ENCODE measurements at places on chromosomes 4 and X.

GRCh38 chr4:139950568-139950967 lies 203.4 kb downstream of the MAML3 start:
- no peak for DNase-seq

DNA sequence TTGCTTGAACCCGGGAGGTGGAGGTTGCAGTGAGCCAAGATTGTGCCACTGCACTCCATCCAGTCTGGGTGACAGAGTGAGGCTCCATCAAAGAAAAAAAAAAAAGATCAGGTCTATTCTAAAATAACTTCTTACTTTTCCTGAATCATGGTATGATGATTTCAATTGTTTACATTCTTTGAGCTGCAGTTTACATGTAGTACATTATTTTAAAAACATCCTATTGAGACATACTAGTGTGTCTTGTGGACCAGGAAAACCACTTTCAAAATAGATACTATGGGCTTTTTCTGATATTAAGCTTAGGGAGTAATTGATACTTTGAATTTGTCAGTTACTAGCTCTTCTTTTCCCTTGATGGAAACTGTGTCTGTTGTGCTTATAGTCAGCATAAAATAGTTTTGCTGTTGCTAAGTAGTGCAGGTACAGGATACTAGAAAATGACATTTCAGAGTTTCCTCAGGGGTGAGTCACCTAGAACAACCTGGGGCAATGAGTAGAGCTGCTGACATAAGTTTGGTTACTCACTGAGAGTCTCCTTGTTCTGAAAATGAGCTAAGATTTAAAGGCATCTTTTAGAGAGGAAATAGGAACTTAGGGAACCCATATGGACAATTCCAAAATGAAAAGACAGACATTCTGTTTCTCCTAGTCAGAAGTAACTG lies 53.2 kb upstream of the C4orf54 start:
- DNase-seq = no peak

DNA sequence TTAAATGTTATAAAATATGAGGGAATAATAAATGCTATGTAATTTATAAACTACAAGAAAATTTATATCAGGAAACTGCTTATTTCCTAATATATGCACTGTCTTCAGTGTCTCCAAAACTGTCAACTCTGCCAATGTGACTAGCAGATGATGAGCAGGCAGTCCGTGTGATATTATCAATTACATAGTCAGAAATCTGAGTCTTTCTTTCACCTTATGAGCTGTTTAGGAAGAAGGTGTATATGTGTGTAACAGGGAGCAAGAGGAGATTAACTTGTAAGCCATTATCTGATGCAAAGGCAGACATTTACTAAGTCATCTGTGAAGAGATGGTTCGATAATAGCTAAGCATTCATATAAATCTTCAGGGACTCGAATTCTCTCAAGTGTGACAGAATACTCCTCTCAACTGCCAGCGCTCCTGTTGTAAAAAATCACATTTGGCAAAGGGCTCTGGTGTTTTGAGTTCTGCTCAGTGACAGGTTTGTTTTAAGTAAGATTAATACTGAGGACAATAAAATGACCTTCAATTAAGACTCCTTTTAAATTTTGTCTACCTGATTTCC lies 79.7 kb downstream of the SNCA start:
- DNase-seq = no peak

DNA sequence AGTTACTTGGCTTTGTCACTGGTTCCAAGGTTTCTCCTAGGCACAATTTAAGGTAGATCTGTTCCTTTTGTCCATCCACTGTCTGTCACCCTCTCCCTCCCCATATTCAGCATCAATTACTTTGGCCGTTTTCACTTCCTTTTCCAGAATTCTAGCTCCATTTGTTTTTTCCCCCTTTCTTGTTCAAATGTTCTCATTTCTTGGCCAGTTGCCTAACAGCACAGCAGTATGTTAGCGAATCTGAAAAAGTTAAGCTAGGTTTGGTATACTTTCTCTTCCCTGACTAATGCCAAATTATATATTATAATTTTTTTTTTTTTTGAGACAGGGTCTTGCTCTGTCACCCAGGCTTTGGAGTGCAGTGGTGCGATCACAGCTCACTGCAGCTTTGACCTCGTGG lies 409.1 kb upstream of the TEX13C start:
- no peak for DNase-seq

GRCh38 chr4:567457-568350 lies 8.4 kb downstream of the TMEM271 start:
- no peak for DNase-seq

DNA sequence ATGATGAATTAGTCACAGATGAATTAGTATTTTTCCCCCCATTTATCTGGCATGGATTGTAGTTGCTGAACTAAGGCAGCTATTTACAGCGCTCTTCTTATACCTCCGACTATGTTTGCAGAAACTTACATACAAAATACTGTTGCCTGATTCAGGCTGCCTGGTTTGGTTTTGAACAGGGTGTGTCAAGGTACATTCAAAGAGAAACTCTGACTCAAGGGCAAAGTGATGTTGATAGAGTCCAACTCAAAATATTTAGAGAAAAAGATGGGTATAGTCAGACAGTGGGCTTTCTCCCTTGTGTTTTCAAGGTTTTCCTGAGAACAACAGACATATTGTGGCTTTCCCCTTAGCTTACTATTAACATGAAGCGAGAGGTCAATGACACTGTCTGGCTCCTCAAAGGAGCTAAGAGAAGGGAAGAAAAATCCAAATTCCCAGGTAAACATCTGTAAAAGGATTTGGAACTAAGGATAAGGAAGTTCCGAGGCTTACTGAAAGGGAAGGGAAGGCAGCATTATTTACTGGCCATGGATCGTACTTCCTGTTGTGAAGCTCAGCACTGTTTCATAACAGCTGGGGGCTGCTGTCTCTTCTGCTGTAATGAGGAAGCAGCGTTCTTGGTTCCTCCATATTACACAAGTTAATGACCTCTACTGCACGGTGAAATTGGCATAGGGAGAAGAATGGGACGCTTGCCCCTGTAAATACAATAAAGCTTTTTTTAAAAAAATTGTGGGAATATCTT lies 30.9 kb downstream of the FAM9C start:
- no peak for DNase-seq

DNA sequence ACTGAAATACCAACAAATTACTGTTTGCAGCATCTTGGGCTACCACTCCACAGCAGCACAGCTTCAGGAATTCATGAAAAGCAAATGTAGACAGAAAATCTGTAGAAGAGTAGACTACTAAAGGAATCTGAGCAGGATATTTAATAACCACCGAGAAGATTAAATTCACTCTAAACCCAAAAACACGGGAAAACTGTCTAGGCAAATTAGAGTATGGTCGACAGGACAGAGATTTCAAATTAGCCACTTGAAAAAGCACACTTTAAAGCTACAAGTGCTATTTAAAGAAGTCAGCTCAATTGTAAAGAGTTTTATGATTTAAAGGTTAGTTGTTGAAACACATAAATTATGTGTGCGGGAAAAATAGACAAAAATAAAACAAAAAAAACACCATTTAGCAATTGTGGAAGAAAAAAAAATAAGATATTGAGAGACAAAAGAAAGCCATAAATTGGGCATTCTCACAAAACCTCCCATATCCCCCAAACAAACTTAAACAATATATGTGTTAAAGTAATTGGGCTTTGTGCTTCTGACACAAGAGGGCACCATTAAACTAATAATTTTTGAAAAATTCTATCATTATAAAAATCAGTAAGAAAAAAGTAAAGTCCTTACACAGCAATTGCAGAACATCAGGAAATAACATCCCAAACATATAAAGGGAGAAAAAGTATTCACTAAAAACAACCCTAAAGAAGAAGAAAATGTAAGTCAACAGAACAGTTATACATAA lies 880.8 kb downstream of the TECRL start:
- DNase-seq = no peak

DNA sequence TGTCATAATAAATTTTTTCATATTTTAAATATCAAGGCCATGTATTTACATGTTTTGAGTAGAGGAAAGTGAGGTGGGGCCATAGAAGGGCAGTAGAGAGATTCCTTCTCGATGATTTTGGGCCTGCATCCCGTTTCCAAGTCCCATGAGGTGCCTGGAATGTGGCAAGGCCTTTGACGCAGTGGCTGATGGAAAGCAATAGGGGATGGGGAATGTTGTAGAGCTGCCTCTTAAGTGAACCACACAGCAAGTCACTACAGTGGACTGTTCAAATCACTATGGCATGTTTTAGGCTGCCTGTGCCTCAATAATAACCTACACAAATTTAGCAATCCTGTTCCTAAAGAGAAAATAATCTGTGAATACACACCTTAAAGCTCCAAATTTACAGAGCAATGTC lies 48.3 kb downstream of the ANXA5 start:
- no peak for DNase-seq

GRCh38 chr4:20297783-20298182 lies 46.1 kb downstream of the SLIT2 start:
- DNase-seq = no peak

DNA sequence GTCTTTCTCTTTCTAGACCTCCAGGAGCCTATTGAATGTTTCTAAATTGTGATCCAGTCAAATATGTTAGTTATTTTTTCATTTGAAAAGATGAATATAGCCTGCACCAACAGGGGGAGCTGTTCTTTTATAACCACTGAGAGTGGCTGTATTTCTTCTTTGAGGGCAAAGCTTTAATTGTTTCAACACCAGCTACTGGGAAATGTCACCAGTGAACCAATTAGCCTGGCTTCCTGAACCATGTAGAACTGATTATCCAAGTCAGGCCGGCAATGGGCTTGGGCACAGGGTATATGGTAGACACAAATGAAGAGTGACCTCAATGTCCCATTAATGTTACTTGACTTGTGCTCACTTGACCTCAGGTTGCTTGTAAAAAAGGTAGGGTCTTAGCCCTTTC lies 4.8 kb upstream of the DAPP1 start:
- DNase-seq = peak; percentile 28

- DNase-seq = no peak
Measured at GRCh38 chr4:118842055-118842454, 6.1 kb upstream of the SEC24D start.

DNA sequence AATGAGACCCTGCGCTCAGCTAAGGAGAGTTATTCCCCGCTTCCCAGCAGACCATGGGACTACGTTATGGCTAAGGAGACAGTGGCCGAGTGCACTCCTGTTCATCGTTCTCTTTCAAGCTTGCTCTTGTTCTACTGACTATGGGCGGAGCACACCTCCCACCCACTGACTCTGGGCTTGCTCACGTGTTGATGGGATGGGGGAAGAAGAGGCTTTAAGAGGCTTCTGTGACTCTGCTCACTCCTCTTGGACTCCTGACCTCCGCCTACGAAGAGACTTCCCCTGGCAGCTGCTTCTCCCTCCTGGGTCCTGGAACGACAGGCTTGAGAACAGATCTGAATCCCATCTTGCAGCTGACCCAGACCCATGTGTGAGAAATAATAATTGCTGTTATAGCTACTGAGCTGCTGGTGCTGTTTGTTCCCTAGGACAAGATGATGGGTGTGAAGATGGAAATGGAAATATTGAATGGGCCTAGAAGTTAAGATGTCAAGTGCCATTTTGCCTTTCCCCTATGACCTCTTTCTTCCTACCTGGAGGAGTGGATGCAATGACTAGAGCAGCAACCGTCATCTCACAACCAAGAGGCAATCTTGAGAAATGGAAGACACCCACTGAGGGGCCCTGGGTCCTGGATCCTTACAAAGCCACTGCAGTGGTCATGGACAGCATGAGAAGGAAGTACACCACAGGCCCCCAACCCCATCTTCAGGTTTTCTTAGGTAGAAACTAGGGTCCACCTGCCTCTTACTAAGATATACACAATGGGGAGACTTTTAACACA lies 38.7 kb upstream of the IRAK1 start:
- DNase-seq = no peak

- no peak for DNase-seq
Measured at GRCh38 chr4:41132055-41132683, 82.2 kb downstream of the APBB2 start.

GRCh38 chr4:41202356-41202755 lies 12.0 kb downstream of the APBB2 start:
- DNase-seq = no peak

DNA sequence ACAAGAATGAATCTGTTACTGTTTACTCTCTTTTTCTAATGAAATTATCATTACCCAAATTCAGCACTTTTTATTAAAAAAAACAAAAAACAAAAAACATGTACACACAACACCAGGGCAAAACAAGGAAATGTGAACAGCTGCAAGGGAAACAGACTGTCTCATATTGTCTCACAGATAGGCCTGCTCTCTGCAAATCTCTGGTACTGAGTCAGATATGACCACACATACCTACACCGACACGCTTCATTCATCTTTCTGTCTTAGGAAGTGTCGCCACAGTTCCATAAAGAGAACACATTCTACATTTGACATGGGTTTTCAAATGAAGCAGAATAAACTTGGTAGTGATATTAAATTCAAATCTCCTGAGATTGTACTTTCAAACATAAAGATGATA lies 92.2 kb upstream of the GPR34 start:
- DNase-seq = no peak

- no peak for DNase-seq
Measured at GRCh38 chr4:54103190-54103574, 3.2 kb downstream of the GSX2 start.

DNA sequence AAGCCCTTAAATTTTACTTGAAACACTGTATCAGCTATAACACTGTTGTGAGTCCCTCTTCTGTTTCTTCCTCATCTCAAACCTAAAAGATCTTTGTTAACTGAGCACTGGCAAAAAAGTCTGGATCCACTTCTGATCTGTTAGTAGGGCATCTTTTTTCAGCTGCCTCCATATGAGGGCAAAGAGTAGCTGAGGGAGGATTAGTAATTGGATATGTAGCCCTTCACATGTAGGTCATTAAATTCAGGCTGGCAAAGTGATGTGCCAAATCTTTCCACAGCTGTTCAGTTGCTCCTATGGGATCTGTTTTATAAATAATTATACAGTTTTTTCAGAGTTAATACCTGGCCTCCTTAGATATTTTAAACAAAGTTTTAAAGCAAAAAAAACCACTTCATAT lies 1.1 kb upstream of the TRMT10A start:
- no peak for DNase-seq
